CD4-positive, CD25-positive, alpha-beta regulatory T cell (primary cell): ENCODE measurements at places on chromosomes 1 and 21. TPM values are rescaled to one million over a fixed set of nuclear protein-coding genes. Genes with fewer than 3 reads are reported as not detected.
A peak's percentile ranks its signal among the peaks of the same experiment; 100 is the strongest.

- no peaks in the 10 kb centered on the region for H3K36me3 ChIP-seq
- H3K4me3 ChIP-seq, result no peak overlapping the region
- no peaks in the 10 kb centered on the region for H3K27me3 ChIP-seq
- no peak for DNase-seq
- H3K27ac ChIP-seq, result no peak overlapping the region
These were observed 34.1 kb downstream of the CFAP74 start for GRCh38 chr1:1969505-1969900.

DNA sequence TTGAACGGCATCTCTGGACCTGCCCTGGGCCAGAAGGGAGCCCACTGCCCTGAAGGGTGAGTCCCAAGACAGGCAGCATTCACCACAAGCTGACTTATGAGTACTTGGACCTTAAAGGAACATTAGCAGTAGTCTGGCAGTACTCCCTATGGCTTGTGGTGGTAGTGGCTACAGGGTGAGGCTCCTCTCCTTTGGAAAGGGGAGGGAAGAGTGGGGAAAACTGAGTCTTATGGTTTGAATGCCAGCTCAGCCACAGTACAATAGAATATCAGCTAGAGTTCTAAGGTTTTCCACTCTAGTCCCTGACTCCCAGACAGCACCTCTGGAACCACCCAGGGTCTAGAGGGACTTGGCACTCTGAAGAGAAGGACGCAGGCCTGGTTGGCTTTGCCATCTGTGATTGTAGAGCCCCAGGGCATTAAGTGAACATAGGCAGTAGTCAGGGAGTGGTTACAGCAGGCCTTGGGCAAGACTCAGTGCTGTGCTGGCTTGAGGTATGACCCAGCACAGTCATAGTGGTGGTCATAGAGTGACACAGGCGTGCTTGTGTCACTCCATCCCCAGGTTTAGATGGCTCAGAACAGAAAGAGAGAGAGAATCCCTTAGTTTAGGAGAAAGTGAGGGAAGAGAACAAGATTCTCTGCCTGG is 31.0 kb downstream of the CD53 start:
- H3K4me1 ChIP-seq, result no peaks in the 10 kb centered on the region
- H3K36me3 ChIP-seq, result peaks cover 36% of the 10 kb centered on the region
- H3K27ac ChIP-seq, result no peak overlapping the region
- DNase-seq, result no peak
- H3K4me3 ChIP-seq, result no peak overlapping the region
- H3K27me3 ChIP-seq, result no peaks in the 10 kb centered on the region

DNA sequence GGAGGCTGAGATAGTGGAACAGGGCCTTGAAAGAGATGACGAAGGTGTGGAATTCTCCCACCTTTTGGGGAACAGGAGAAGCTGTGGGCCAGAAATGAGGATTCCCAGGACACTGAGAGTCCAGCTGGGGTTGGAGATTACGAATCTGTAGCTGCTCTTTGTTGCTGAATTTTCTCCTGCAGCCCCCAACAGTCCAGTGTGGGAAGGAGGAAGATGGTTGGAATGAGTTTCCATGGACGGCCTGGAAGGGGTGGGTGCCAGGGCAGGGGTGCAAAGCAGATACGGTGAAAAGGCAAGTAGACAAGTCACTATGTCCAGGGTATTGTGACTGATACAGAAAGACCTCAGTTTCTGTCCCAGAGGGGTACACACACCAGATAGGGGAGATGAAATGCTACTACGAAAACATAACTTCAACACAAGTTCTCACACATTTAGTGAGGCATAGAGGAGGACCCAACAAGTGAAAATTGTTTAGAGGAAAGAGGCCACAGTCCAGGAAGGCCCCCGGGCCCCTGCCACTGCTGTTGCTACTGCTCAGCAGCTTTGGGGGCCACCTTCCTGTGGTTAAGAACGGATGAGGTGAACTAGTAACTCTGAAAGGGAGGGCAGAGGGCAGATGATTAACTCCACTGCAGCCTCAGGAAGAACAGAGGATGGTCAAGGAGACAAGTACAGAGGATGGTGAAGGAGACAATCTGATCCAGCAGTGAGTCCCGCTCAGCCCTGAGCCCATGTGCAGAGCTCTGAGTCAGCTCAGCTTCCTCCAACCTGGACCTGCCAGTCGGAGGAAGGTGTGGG is 7.3 kb downstream of the CD244 start:
- no peak for DNase-seq
- no peak overlapping the region for H3K4me3 ChIP-seq
- H3K4me1 ChIP-seq, result peaks cover 7% of the 10 kb centered on the region
- H3K36me3 ChIP-seq, result no peaks in the 10 kb centered on the region
- H3K27ac ChIP-seq, result no peak overlapping the region
- no peaks in the 10 kb centered on the region for H3K27me3 ChIP-seq

- peaks cover 3% of the 10 kb centered on the region for H3K4me1 ChIP-seq
- no peaks in the 10 kb centered on the region for H3K27me3 ChIP-seq
- DNase-seq, result no peak
- H3K36me3 ChIP-seq, result peaks cover 43% of the 10 kb centered on the region
- no peak overlapping the region for H3K27ac ChIP-seq
These were observed 5.8 kb downstream of the PEX10 start for GRCh38 chr1:2406451-2407041.

- peak overlapping the region; percentile 48 for H3K4me3 ChIP-seq
- peak overlapping the region; percentile 72 for H3K27ac ChIP-seq
- H3K36me3 ChIP-seq, result no peaks in the 10 kb centered on the region
- H3K4me1 ChIP-seq, result peaks cover 71% of the 10 kb centered on the region
- H3K27me3 ChIP-seq, result no peaks in the 10 kb centered on the region
These were observed 182.6 kb upstream of the EDN2 start for GRCh38 chr1:41666981-41667631.

DNA sequence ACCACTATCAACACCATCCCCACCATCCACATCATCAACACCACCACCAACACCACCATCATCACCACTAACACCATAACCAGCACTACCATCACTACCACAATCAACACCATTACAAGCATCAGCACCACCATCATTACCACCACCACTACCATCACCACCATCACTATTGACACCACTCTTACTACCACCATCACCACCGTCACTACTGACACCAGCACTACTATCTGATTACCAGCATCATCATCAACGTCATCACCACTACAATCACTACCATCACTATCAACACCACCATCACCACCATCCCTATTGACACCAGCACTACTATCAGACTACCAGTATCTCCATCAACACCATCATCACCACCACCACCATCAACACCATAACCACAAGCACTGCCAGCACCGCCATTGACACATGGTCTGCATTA is 106.1 kb upstream of the RUNX3 start:
- H3K27ac ChIP-seq, result no peak overlapping the region
- no peaks in the 10 kb centered on the region for H3K27me3 ChIP-seq
- no peak for DNase-seq
- no peaks in the 10 kb centered on the region for H3K36me3 ChIP-seq
- H3K4me3 ChIP-seq, result no peak overlapping the region

GRCh38 chr1:36853638-36854037 is 180.7 kb downstream of the GRIK3 start:
- no peaks in the 10 kb centered on the region for H3K36me3 ChIP-seq
- H3K4me1 ChIP-seq, result no peaks in the 10 kb centered on the region
- H3K27me3 ChIP-seq, result no peaks in the 10 kb centered on the region
- no peak for DNase-seq
- H3K4me3 ChIP-seq, result no peak overlapping the region

DNA sequence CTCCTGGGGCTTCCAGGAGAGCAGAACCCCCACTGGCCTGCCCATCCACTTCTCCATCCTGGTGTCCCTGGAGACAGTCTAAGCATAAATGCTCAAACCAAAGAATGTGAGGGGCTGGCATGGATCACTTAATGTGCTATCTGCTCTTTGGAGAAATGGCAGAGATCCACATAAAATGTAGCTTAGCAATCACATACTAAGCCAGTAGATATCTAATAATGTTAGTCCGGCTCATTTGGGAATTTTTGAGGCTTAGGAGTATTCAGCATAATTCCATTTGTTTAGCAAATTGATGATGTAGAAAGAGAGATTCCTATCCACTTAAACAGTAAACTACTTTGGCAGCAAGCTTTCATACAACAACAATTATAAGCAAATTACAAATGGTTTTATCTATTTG is 90.7 kb downstream of the TENT5C start:
- no peaks in the 10 kb centered on the region for H3K27me3 ChIP-seq
- H3K36me3 ChIP-seq, result no peaks in the 10 kb centered on the region
- H3K4me1 ChIP-seq, result peaks cover 5% of the 10 kb centered on the region
- no peak overlapping the region for H3K27ac ChIP-seq

- H3K27me3 ChIP-seq, result peaks cover 3% of the 10 kb centered on the region
- no peak for DNase-seq
- no peak overlapping the region for H3K4me3 ChIP-seq
These were observed 42.1 kb upstream of the SRP9 start for GRCh38 chr1:225735252-225736149.

DNA sequence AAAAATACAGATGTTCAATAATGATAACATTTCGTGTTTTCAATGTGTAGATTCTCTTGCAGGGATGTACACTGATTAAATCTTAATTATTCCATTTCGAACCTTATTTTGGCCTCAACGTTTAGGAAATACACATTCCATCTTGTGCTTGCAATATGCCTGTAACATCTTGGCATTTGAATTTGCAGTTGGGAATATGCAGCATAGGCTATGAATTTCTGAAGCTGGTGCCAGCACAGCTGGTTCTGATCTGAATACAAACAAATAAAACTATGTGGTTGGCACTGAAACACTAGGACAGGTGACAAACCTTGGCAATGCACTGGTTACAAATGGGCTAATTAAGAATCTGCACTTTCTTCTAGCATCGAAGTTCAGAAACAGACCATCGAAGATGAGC is 108.4 kb downstream of the ERG start:
- no peak overlapping the region for H3K27ac ChIP-seq
- no peaks in the 10 kb centered on the region for H3K4me1 ChIP-seq
- no peak overlapping the region for H3K4me3 ChIP-seq
- no peaks in the 10 kb centered on the region for H3K36me3 ChIP-seq
- no peaks in the 10 kb centered on the region for H3K27me3 ChIP-seq
- no peak for DNase-seq

- no peak overlapping the region for H3K4me3 ChIP-seq
- no peak overlapping the region for H3K27ac ChIP-seq
- no peak for DNase-seq
- no peaks in the 10 kb centered on the region for H3K27me3 ChIP-seq
- no peaks in the 10 kb centered on the region for H3K4me1 ChIP-seq
These were observed 17.6 kb downstream of the ACTL8 start for GRCh38 chr1:17772615-17773212.

DNA sequence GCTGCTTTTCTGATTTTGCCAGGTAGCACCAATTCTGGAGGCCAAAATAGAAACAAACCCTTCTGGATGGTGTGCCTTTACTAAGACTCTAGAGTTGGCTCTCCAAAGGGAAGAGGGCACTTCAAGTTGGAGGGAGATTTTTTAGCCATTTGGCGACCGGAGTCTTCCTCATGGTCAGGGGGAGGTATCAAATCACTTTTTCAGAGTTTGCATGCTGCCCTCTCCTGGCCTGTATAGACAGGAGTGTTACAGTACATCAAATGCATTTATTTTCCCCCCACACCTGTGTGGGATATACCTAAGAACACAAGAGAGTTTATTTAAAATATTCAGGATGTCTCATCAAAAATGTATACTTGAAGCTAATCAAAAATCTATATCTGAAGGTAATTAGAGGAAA is 3.2 kb downstream of the GREM2 start:
- H3K4me3 ChIP-seq, result no peak overlapping the region
- no peak overlapping the region for H3K27ac ChIP-seq
- peaks cover 5% of the 10 kb centered on the region for H3K27me3 ChIP-seq
- no peak for DNase-seq

DNA sequence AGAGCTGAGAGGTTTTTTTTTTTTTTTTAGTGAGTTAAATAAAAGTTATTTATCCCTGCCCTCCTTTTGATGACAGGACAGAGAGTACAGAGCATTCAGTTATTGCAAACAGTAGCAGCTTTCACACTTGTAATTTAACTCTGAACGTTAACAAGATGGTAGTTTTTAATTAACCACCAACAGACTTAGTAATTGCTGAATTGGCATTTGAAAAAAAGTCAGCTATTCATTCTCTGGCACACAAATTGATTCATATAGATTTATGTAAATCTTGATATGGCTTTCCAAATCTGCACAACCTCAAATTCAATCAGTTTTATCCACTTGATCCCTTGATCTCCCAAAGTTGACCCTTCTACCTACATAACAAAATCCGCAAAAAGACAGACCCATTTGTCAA is 918 bp downstream of the LEMD1 start:
- H3K36me3 ChIP-seq, result no peaks in the 10 kb centered on the region
- DNase-seq, result no peak
- peaks cover 22% of the 10 kb centered on the region for H3K27me3 ChIP-seq
- H3K27ac ChIP-seq, result no peak overlapping the region
- H3K4me3 ChIP-seq, result no peak overlapping the region

DNA sequence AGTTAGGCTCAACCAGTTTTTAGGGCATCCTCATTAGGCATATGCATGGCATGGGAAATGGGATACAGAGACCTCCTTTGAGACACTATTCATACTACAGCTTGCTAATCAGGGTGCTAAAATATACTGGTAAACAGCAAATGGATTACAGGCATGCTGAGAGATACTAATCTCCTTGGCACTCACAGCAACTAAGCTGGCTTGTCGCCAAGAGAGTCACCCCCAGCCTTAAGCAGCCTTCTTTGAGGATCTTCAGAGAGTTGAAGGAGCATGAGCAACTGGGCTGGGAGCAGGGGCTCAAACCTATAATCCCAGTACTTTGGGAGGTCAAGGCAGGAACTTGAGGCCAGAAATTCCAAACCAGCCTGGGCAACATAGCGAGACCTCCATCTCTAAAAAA is 120.1 kb upstream of the NR5A2 start:
- no peaks in the 10 kb centered on the region for H3K4me1 ChIP-seq
- no peaks in the 10 kb centered on the region for H3K27me3 ChIP-seq
- no peak overlapping the region for H3K4me3 ChIP-seq
- DNase-seq, result no peak

DNA sequence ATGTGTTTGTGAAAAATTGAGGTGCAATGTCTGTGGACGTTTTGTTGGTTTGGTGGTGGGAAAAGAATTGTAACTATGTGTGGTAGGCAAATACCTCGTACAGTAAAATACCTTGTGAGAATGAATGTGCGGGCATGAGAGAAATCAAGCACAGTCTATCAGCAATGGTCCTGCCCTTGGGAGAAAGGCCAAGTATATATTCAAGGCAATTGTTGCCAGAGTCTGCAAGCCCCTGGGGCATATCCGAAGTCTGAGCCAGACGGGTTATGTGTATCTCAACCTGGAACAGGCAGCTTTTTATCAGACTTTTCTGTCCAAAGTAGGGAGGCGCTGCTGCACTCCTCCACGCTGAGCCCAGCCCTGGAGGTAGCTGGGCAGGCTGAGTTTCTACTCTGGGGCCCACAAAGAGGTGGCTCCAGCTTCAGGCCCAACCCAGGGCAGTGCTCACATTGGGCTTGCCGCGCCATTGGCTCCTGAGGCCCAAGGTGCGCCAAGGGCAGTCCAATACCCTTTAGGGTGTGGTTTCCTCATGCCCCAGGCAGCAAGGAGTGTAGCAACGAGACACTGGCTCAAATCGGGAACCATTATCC is 9.4 kb upstream of the GNL2 start:
- no peaks in the 10 kb centered on the region for H3K4me1 ChIP-seq
- peaks cover 5% of the 10 kb centered on the region for H3K27me3 ChIP-seq
- H3K36me3 ChIP-seq, result no peaks in the 10 kb centered on the region
- H3K27ac ChIP-seq, result no peak overlapping the region

GRCh38 chr1:235127732-235128455 is 743 bp downstream of the TOMM20 start:
- no peak for DNase-seq
- H3K27me3 ChIP-seq, result no peaks in the 10 kb centered on the region
- H3K36me3 ChIP-seq, result peaks cover 16% of the 10 kb centered on the region
- peaks cover 40% of the 10 kb centered on the region for H3K4me1 ChIP-seq
- peak overlapping the region; percentile 92 for H3K4me3 ChIP-seq
- H3K27ac ChIP-seq, result peak overlapping the region; percentile 93

The LIN9 gene
- total RNA-seq, result 3.3 TPM

The OR14K1 gene
- total RNA-seq, result not detected

The DENND2C gene
- total RNA-seq, result 2.2 TPM

The KPRP gene
- not detected for total RNA-seq

The LAMC2 gene
- total RNA-seq, result not detected

The OR2L2 gene
- total RNA-seq, result 0.35 TPM

The EFNA3 gene
- 0.52 TPM for total RNA-seq
